ENCODE measurements at places on chromosomes 1 and 21.

DNA sequence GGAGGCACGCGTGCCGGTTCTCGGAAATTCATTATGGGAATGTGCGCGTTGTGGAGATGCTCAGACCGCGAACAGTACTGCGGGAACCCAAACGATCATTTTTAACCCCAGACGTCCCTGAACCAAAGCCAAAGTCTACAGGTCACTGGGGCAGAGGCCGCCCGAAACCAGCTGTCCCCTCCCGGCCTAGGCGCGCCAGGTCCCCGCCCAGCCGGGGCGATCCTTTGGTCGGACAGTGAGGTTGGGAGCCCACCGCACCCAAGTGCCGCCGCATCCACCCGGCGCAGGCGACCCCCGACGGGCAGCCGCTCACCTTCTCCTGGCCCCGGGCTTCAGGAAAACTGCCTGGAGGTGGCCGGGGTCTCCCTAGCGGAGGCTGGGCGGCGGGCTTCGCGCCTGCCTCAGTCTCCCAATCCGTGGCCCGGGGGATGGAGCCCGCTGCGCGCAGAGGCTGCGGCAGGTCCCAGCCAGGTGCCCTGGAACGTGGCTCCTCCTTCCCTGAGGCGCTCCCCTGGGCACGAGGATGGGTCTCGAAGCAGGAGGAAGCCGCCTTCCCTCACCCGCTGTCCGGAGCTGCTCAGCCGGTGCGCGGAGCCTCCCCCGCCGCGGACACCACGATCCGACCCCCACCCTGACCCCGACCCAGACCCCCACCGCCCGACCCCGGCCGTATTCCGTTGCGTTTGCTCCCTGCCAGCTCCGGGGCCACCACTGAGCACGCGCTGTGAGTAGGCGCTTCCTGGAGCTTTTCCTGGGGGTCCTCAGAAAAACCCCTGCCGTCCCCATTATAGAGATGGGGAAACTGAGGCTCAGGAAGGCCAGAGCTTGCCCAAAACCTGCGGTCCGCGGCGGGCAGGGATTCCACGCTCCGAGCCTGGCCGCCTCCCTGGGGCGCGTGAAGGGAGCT, 8.1 kb upstream of the SLX9 start:
- DNase-seq, result no peak

DNA sequence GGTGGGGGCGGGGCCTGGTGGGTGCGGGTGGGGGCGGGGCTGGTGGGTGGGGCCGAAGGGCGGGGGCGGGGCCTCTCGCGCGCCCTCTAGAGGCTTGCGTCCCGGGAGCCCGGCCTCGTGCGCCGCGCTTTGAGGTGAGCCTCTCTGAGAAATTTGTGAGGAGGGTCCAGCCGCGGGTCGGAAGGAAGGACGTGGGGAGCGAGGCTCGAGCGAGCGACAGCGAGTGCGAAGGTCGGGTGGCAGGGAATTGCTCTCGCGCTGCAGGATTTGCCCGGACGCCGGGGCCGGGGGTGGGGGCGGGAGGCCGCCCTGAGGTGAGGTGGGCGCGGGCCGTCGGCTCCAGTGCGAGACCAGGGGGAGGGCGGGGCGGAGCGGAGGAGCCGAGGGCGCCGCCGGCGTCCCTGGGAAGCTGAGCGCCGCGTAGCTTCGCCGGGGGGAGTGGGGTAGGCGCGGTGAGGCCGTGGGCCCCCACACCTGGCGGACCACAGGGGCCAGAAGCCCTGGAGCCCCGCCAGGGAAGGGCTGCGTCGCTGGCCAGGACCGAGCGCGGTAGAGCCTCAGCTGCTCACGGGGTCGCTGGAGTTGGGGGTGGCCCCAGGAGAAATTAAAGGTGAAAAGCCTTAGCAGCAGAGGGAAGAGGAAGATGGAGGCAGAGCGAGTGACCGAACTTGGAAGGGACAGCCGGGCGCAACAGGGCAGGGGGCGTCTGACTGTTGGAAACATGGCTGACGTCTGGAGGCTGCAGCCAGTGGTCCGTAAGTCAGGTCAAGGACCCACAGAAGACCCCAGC, 754 bp upstream of the LSS start:
- DNase-seq, result no peak

DNA sequence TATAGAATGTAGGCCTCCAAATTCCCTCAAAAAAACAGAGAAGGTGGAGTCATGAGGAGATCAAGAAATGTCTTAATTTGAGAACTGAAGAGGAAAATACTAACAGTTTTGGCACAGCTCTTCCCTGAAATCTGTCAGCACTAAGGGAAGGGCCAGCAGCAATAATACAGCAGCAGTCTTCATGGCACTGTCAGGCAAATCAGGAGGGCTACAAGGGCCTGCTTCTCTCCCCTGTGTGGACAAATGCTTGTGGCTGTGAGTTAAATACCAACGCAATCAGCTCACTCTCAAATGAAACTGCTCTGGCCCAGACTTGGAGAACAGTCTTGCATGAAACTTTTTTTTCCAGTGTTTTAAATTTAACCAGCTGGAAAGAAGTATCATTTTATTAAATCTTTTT, 20.5 kb upstream of the CNN3 start:
- DNase-seq, result no peak

DNA sequence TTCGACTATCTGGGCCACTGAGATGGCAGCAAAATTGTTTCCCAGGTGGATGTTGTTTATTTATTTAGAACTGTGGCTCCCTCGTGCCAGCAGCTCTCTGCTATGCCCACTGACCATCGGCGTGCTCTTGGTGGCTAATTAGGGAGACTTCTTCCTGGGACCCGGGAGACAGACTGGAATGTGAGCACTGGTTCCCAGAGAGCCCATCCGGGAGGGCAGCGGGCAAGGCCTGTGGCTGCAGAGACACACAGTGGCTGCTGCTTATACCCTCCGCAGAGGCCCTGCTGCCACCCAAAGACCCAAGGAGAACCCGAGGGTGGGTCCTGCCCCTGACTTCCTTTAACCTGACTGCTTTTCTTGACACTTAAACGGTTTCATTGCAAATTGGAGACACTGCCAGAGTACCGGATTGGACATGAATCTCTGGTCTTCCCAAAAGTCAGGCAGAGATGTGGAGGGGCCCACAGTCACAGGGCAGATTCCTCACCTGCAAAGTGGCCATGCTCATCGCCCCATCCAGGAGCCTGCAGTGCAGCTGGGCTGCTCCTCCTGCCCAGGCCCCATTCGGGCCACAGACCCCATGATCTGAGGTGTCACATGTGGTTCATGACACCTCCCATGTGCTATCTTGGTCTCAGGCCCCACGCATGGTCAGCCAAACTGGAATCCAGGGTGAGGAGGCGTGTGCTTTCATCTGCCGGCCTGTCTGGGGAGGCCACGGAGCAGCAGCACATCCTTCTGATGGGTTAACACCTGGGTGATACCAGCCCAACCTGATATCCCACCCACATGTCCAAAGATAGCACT, 5.7 kb upstream of the MATN1 start:
- DNase-seq, result no peak

DNA sequence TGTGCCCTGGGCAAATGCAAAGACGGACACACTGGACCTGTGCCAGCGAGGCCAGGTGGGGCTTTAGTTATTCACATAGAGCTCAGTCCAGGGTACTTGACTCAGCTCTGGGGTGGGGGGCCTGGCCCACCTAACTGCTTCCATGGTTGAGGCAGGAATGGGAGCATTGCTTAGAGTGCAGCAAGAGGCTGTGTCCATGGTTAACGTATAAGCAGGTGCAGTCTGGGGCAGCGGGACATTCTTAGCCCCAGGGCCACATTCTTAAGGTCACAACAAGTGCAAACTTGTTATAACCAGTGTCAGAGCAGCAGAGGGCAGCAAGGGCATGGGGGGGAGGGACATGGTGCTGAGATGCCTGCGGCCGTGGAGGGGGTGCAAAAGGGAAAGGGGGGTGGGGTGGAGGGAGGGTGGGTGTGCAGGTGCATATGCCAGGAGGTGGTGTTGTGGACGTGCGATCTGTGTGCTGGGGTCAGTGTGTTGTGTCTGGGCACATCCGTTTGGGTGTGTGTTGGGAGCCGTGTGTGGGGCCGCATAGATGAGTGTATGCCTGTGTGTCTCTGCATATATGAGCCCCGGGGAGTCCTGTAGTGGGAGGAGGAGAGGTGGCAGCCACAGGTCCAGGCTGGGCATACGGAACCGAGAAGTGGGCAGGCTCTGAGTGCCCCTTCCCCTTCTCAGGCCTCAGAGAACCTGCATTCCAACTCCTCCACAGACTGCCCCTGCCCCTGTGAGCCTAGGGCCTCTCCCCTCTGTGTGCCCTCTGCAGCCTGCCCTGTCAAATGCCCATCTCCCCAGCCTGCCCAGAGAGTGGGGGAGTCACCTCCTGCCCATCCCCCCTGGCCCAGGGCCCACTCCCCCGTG, 8.4 kb downstream of the KCNJ10 start:
- no peak for DNase-seq

- DNase-seq, result no peak
Measured at GRCh38 chr1:62333441-62333840, 14.2 kb upstream of the KANK4 start.

- no peak for DNase-seq
Measured at GRCh38 chr1:118890851-118891384, 97.2 kb downstream of the TBX15 start.

- no peak for DNase-seq
Measured at GRCh38 chr21:36041910-36042309, 18.4 kb downstream of the SETD4 start.

GRCh38 chr1:225824533-225824941, 14.6 kb downstream of the EPHX1 start:
- no peak for DNase-seq

DNA sequence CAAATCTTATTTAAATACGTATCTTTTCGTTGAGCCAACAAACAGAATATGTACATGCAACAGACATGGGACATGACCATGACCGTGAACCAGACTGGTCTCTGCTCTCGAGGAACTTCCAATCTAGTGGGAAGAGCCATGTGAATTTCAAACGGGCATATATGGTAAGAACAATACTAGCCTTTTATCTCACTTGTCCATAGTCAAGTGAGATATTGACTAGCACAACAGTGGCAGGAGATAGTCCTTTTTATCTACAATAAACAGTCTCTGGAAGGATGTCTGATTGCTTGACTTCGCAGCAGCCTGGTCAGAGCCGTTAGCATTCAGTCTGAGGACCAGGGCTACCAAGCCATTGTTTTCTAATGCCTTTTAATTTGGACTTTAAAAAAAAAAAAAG, 12.6 kb upstream of the PLA2G2C start:
- no peak for DNase-seq

DNA sequence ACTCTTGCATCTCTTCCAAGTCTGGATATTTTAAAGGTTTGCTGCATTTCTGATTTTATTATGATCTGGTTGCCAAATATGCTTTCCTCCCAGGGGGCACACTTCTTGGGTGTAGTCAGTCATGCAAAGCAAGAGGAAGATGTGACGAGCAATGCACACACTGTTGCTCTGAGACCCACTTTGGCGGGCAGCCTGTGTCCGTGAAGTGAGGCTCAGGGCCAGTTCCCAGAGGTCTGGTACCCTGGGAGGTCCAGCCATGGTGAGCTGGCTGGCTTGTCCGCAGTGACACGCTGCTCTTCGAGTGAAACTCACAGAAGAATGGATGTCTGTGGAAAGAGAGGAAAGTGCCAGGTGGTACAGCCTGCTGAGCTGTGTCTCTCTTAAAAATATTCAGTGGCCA, 52.8 kb upstream of the EDN2 start:
- peak; percentile 96 for DNase-seq

- no peak for DNase-seq
Measured at GRCh38 chr1:4179914-4180735, 280.1 kb upstream of the C1orf174 start.

GRCh38 chr1:189253601-189254350, 1223.9 kb downstream of the BRINP3 start:
- DNase-seq, result no peak

DNA sequence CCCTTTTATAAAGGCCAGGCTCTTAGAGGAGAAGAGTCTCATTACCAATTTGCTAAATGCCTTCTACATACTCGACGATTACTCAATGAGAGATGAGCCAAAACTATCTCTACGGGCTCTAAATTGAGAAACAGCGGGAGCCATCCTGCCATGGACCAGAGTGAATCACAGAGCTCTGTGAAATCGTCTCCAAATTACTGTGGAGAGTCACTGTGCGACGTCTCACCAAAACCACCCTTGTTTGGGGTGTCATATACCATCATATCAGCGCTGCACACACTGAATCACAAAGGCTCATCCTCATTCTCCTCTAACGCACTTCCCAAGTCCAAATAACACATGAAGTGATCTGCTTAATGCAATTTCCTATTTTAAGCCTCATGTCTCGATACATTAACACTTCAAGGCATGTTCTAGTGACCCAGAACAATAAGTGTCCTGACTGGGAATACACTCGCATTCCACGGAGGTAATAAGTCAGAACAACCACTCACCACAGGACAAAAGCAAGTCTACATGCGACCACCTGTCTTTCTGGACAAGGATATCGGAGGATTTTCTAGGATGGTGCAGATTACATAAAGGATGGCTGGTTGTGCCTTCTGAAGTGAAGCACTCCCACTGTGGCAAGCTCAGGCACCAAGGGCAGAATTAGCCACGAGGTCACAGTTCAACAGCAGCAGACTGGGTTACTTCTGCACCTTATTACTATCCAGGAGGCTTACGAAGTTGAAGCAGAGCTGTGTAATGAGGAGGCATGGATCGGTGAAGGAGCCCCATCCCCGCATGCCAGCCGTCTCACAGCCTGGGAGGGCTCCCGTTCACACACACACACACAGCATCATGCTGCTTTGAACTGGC, 44.3 kb downstream of the NID1 start:
- peak; percentile 40 for DNase-seq

DNA sequence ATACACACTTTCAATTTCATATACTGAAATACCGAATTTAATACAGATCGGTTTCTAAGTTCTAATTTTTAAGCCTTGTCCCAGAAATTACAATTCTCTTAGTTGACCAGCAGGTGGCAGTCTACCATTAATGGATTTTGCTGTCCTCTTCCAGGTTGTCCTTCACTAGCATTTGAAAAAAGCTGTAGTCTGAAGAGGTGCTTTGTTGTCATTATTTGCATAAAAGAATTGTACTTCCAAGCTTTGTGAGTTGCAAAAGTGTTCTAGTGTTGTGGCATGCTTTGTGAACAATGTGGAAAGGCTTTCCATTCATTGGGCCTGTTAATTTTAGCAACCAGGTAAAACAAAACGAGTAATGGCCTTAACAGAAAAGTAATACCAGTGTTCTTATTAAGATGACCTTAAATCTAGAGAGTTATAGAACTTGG, 193.6 kb downstream of the RPS6KC1 start:
- peak; percentile 75 for DNase-seq

- DNase-seq, result no peak
Measured at GRCh38 chr1:117650840-117651568, 45.2 kb downstream of the TENT5C start.

DNA sequence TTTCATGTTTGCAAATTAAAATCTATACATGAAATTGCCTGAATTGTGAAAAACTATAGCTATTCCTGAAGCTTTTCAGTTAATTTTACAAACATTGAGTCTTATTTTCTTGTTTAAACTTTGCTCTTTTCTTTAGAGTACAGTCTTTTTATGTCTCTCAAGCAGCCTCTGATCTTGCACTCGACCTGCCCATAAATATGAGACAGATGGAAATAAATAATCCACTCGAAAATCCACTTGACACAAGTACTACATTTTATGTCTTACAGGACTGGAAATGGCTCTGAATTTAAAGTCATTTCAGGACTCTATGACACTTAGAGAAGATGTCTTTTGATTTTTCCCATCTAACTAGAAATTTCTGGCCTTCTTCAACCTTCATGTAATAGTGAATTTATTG, 283.8 kb downstream of the USP25 start:
- DNase-seq, result no peak

Data from cardiac fibroblast (primary cell).